ENCODE measurements at places on chromosomes 6 and 20.
A peak's percentile ranks its signal among the peaks of the same experiment; 100 is the strongest.

GRCh38 chr20:37670351-37670791, 23.5 kb upstream of the CTNNBL1 start:
- DNase-seq: no peak

- no peak for DNase-seq
Measured at GRCh38 chr20:62782893-62783278, 13.4 kb upstream of the MRGBP start.

DNA sequence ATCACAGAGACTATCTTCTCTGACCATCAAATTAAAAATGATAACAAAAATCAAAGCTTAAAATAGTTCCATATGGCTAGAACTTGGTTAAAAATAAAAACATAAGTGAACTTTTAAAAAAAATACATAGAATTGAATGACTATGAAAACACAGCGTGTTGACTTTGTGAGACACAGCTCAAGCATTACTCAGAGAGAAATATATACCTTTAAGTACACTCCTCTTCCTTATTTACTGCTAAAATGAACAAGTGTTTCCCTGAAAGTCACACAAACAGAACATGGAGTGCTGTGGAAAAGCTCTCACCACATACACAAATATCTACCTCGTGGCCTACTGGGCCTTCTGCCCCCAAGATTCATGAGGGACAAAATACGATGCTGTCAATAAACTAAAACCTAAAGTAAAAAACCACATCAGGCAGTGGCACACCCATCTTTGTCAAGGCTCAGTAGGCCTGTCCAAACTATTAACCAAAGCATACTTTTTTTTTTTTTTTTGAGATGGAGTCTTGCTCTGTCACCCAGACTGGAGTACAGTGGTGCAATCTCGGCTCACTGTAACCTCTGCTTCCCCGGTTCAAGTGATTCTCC, 7.5 kb downstream of the FAXC start:
- DNase-seq: no peak

DNA sequence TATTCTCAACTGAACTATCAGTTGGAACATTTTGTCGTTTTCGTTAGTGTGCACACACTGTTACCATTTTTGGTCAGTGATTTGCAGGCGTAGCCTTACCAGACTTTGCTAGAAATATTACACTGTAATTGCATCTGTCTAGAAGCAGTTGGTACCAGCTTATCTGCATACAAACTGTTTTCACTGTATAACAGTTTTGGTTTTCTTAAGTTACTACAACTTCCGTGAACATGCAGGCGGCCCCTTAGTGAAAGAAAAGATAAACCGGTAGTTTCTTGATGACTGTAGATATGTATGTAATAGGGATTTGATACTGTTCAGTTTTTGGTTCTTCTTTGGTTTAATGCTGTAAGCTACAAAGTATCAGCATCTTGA, 1.3 kb downstream of the DSTN start:
- DNase-seq: no peak

- no peak for DNase-seq
Measured at GRCh38 chr6:39804466-39805065, 12.4 kb downstream of the DAAM2 start.

DNA sequence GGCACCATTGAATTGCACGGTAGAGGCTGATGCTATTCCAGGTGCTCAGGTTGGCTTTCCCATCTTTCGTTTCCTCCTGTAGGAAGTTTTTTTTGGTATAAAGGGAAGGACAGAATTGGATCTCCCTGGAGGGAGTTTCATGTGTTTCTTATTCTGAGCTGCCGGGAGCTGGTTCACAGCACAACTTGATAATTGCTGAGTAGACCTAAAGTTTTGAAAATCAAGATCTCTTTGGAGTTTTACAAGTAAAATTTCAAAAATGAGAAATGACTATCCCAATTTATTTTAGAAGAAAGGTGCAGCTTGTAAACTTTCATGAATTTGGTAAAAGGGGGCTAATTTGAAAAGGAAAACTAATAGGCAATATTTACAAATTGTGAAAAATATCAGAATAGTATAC, 125.2 kb upstream of the ESR1 start:
- no peak for DNase-seq

GRCh38 chr6:41283600-41283999, 2.9 kb downstream of the TREM1 start:
- no peak for DNase-seq

DNA sequence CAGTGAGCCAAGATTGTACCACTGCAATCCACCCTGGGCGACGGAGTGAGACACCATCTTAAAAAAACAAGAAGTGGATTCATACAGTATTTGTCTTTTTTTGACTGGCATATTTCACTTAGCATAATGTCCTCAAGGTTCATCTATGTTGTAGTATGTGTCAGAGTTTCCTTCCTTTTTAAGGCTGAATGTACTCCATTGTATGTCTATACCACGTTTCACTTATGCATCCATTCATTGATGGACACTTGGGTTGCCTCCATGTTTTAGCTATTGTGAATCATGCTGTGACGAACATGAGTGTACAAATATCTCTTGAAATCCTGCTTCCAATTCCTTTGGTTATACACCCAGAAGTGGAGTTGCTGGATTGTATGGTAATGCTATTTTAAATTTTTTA, 28.9 kb upstream of the FAM83D start:
- no peak for DNase-seq

GRCh38 chr6:16496210-16496609, 257.8 kb downstream of the GMPR start:
- no peak for DNase-seq

DNA sequence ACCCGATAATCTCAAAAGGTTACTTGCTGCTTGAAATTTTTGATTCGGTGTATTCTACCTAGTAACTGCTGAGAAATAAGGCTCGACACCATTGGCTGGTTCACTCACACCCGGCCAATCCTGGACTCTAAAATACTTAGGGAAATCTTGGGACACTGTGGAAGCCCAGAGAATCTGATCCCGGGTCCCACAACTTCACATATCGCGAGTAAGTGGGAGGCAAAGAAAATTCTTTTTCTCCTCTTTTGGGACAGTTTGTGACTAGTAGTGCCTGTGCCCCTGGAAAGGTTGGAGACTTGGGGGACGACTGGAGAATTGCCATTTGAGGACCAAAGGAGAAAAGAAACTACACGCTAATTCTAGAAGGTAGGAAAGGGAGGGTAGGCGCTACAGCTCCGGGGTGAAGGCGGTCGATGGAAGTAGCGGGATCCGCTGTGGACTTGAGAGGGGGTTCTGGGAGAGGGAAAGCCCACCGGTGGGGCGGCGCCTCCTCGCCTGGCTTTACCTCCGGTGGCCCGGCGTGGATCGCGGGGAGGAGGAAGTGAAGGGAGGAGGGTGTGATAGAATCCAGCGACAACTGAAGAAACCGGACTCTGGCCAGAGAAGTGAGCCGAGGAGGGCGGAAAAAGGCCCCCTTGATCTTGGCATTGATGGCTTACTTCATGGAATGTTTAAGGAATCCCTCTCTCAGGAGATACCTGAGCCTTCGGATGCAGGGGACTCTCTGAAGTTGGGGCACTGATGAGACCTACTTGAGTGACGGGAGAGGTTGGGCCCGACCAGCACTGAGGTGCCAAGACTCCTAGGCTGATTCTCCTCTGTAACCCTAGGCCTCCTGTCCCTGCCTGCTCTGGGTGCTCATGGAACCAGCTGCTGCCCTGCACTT, 18.8 kb upstream of the BTN3A3 start:
- DNase-seq: peak; percentile 34

- no peak for DNase-seq
Measured at GRCh38 chr20:24158281-24158680, 169.7 kb upstream of the GGTLC1 start.

DNA sequence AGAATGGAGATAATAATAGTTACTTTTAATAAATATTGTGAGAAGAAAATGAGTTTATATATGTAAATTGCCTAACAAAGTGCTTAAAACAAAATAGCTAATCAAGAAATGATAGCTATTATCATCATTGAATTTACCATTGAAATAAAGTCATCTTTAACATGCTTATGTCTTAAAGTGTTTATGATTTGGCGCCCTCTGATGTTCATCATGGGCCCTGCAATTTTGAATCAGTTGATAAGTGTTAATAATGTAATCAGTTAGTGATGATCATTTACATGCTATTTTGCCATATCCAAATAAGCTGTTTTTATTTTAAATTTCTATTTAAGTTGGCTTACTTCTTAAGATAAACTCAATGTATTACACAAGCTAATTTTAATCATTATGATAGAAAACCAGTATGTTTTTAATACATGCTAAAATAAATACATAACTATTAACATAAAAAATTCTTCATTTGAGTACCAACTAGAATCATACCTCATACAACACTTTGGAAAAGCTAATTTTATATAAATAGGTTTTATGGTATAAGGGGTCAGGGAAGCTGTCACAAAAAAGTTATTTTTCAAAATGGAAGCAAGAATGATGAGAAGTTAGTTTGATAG, 39.2 kb upstream of the TPD52L1 start:
- DNase-seq: peak; percentile 25

GRCh38 chr6:6596529-6597328, 8.2 kb downstream of the LY86 start:
- DNase-seq: no peak

GRCh38 chr6:74491844-74492374, 713.9 kb downstream of the COL12A1 start:
- DNase-seq: no peak

GRCh38 chr6:43962458-43962857, 164.8 kb downstream of the MRPL14 start:
- DNase-seq: no peak

DNA sequence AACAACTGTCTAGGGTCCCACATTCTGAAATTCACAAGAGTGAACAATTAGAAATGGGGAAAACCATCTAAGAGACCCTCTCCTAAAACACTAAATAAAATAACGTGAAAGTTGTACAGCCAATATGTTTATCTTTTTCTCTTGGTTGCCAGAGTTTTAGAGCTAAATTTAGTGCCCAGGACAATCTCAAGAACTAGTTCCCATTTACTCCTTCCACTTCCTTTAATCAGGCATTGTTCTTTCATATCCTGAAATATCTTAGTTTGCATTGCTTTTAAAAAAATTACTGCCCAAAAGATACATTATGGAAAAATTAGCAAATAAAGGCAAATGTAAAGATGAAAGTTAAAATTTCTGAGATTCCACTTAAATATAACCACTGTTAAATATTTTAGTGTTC, 33.1 kb upstream of the UBR2 start:
- DNase-seq: no peak

DNA sequence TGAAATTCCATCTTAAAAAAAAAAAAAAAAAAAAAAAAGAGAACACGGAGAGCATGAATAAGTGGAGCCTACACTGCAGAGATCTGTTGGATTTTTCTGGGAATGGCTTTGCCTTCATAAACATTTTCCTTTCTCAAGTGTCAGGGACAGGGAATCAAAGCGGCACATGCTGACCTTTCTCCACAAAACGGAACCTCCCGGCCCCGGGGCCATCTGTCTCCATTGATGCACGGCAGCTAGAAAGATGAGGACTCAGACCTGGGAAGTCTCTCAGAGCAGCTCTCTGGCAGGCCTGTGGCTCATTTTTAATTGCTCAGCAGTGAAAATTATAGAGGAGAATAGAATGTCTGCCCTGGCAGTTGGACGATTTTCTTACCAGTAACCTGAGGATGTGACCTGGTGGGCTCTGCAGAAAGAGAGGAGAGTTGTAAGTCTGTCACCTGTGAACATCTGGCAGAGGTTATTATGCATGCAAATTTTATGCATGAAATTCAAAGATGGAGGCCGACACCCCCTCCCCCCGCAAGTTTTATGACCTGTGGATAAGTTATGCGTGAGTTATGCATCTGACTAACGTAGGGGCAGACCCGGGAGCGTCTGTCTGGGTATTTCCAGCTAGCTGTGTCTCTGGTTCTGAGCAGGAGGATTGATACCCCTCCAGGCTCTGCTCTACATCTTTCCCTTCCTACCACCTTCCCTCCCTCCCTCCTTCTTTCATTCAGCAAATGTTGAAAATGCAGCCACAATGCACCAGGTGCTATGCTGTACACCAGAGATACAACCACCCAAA, 352.5 kb downstream of the CDH26 start:
- DNase-seq: no peak

GRCh38 chr6:4382362-4382853, 247.0 kb upstream of the ECI2 start:
- DNase-seq: no peak

GRCh38 chr6:170345662-170346061, 39.1 kb downstream of the FAM120B start:
- no peak for DNase-seq

- no peak for DNase-seq
Measured at GRCh38 chr6:152070556-152070955, 263.1 kb downstream of the ESR1 start.

GRCh38 chr6:138484018-138484731, 15.1 kb downstream of the NHSL1 start:
- DNase-seq: no peak

DNA sequence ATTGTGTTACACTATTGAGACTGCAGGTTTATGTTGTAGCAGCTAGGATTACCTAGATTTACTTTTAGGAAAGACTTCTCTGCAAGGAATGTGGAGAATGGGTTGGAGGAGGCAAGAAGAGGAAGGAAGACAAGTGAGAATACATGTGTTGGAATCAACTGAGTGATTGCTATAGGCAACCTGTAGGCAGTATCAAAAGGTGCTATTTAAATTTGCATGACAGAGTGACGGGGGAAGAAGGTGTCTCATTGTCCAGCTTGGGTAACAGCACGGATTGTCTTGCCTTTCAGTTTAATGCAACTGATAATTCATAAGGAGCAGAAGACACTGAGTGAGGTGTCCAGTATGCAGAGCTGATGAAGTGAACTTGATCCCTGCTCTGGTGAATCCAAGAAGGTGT, 19.4 kb downstream of the SERPINB9 start:
- DNase-seq: no peak

DNA sequence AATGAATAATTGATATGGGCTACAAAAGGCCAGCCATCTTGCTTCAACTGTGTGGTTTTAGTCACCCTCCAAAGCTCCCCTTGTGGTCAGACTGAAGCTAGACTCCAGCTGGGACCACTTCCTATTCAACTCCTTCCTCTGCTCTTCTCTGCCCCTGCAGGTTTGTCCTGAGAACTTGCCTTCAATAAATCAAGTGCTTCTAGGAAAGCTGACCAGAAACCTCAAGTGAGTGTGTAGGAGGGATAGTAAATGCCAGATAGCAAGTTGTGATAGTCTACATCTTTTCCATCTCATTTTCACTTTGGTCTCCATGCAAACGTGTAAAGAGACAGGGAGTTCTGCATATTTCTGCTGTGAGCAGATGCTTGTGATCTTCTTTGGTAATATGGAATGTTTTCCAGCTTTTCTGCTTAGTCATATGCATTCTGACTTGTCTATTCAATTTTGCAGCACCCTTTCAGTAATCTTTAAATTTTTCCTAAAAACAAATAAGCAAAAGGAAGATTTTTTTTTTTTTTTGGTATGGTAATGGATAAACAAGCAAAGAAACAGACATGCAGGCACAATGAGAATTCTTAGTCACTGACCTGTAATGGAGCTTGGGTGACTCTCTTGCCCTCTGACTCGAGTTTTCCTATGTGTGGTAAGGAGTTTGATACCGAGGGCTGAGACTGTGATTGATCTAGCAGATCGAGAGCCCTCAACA, 201.3 kb upstream of the BTBD3 start:
- no peak for DNase-seq

DNA sequence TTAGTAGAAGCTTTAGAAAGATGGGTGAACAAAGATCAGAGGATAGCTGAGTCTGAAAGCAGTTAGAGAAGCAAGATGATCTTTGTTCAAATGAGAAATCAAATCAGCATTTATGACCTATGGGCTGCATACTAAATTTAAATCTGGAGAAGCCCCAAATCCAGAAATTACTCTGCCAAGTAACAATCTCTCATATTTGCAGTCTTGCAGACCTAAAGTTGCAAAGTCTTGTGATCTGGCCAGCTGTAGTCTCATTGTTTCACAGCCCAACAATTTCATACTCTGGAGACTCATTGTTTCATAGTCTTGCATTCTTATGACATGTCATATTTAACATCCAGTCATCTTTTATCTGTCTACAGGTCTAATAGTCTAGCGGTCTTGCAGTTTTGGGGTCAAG, 364.9 kb upstream of the RSPO3 start:
- no peak for DNase-seq

All from stimulated activated naive CD4-positive, alpha-beta T cell treated with Interleukin-2 at 50 U/mL for 16 hours (primary cell).